SK-MEL-5 (cell line): ENCODE measurements at places on chromosomes 6 and 20.
A peak's percentile ranks its signal among the peaks of the same experiment; 100 is the strongest.

DNA sequence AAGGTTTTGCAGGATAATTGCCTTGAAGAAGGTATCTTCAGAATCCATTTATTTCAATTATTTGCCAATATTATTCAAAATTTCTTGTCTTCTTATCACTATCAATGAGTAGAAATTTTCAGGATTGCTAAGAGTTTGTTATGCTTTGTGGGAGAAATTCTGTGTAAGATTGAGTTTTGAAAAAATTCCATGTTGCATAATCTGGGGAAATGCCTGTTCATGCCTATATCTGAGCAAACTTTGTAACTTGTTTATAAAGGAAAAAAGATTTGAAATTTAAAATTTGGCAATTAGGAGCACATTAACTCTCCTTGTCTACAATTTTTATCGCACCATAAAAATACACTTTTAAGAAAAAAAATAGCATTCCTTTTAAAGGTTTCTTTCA, 39.8 kb upstream of the EDN1 start:
- no peak for DNase-seq

DNA sequence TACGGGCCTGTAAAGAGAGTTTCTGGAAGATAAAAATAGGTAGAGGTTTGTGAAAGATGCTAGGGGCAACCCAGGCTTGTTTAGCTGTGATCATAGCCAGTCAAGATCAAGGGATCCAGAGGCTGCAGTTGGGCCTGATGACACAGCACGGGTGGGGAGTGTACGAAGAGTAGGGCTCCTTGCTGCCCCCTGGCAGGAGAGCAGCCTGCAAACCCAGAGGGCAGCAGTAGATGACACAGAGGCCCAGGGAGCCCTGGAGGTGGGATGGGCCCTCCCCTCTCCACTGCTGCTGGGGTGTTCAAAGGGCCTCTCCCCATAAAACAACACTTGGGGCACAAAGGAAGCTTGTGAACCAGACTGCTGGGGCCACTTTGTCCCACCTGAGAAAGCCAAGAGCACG, 47.2 kb downstream of the VEGFA start:
- DNase-seq: peak; percentile 58

GRCh38 chr6:5705252-5705651, 301.5 kb downstream of the NRN1 start:
- no peak for DNase-seq

DNA sequence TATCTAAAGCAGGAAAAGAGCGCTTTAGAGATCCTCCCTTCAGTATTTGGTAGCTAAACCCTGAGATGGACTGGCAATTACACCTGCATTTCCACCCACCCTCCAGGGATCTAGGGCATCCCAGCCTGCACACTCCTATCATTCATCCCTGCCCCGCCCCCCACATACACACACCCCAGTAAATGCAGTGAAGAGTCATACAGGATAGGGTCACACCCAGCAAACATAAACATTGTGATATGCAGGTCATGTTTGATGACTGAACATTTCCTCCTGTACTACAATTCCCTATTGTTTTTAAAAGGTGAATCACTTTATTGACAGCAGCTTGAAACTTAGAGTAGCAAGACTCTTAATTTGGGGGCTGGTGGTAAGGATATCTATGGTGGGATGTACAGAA, 112.9 kb downstream of the FOXO3 start:
- DNase-seq: no peak

DNA sequence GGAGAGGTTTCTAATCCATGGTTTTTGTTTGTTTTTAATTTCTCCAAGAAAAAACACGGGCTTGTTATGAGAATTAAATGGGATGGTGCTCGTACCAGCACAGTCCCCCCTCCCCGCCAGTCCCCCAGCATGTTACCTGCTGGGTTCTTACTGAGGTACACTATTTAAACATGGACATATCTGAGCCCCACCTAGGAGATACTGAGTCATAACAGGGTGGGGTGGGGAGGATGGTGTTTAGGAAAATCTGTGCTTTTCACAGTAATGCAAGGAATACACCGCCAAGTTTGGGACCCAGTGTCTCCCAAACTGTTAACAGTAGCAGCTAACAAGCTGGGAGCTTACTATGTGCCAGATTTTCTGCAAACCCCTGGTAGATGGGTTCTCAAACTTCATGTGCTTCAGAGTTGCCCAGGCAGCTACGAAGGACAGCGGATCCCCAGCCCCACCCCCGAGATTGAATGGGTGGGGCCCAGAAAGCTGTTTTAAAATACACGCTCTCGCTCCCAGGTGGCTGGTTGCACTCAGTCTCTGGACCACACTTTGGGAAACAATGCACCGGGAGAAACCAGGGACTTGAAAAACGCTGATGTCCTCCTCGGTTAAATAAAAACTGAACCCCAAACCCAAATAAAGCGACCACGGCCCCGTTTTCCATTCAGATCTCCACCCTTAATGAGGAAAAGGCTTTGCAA, 995 bp downstream of the ZFP64 start:
- DNase-seq: peak; percentile 54

DNA sequence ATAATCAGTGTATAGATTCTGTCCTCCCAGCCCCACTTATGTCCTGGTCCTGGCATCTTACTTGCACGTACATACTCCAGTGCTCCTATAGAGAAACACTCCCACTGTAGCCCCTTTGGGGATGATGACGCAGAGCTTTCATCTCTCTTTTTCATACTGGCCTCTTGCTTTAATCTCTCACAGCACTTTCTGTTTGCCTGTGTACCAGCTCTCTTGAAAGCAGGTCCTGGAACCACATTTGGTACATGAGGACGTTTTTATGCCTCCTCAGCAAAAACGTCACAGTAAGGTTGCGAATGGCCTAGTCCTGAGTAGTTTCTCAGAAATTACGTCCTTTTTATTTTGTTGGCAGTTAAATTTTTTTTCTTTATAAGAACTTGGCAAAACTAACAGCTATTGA, 10.8 kb downstream of the L3MBTL3 start:
- DNase-seq: no peak

DNA sequence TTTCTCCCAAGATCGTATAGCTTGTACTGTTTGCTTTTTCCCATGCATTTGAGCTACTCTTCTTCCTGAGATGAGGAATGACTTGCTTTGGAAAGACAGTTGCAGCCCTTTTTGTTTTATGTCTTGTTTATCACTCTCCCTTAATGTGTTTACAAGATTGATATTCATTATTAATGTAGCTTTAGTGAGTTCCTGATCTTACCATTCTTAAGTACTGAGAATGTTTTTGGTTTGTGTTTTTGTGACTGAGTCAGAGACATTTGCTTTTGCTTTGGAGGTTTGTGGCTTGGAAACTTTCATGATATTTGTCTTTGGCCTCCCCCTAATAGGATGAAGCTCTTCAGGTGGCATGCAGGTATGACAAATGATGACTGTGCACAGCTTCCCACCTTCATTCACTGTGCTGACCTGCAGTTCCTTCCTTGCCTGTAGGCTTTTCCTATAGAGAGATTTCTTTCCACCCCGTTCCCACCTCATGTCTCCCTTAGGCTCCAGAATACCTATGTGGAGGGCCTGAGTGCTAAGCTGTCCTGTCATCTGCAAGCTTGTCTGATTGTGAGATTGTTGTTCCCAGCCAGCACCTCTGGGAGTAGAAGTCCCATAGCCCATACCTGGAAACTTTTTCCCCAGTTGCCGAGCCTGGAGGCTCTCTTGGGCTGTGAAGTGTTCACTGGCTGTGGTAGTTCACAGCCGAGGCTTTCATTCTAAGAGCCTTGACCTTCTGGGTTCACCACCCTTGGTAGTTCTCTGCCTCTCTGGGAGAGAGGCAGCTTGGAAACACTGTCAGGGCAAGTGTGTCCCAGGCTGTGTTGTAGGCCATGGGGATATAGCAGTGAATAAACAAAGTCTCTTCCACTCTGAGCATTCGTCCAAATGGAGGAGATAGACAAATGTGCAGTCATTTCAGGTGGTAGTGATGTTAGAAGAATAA, 27.1 kb downstream of the CDS2 start:
- DNase-seq: no peak

DNA sequence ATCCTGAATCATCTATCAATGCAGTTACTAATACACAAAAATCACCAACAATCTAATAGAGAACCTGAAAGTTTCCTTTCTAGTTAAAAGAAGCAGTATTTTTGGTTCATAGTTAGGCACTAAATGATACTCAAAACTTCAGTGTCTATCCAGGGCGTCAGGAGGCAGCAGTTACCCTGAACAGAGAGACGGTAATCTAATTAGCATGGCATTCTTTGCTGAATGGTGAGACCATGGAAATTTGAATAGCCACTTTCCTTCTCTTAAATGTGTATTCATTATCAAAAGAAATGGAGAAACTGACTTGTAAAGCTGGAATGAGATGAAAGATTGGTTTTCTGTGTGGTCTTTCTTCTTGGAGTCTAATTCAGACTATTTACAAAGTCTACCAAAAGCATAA, 146.6 kb upstream of the BMP5 start:
- peak; percentile 20 for DNase-seq

GRCh38 chr6:72987301-72987700, 238.0 kb downstream of the KHDC1L start:
- DNase-seq: no peak

- DNase-seq: no peak
These were observed 123.5 kb downstream of the GRM4 start for GRCh38 chr6:34022250-34022872.

GRCh38 chr20:51493346-51493791, 49.1 kb downstream of the NFATC2 start:
- DNase-seq: no peak

DNA sequence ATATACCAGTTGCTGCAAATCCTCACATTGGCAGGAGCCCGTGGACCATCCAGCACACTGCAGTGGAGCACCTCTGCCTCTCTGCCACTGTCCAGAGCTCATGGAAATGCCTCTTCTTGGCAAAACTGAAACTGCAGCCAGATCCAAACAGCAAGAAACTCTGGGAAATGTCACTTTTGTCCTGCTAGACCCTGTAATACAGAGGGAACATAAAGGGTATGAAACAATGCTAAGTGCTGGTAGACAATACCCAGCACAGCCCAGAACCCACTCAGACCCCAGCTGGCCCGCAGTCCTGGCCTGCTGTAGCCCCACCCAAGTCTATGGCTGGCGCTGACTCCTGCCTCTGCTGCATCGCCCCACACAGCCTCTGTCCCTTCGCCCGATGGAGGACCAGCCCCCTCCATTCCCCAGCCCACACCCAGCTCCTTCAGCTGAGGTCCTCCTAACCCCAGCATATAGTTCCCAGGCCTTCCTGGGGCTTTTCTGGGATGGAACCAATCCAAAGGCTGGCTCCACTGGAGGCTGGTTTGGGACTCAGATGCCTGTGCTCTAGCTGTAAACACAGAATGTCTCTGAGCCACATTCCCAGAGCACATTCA, 242.5 kb downstream of the LRFN2 start:
- DNase-seq: no peak

DNA sequence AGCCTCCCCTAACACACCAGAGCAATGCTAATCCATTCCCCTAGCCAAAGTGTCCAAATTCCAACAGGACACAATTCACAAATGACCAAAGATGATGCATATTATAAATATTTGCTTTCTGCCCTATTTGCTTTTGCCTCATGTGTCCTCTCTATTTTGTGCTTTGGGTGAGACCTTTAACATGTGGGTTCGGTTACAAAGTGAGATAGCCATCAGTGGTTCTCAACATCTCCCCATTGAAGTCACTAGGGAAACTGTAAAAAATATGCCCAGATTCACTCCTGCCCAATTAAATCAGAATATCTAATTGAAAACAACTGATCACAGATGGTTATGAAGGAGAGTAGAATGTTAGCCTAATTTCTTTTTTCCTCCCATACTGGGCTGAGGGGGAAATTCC, 159.2 kb downstream of the MTFR2 start:
- DNase-seq: no peak

DNA sequence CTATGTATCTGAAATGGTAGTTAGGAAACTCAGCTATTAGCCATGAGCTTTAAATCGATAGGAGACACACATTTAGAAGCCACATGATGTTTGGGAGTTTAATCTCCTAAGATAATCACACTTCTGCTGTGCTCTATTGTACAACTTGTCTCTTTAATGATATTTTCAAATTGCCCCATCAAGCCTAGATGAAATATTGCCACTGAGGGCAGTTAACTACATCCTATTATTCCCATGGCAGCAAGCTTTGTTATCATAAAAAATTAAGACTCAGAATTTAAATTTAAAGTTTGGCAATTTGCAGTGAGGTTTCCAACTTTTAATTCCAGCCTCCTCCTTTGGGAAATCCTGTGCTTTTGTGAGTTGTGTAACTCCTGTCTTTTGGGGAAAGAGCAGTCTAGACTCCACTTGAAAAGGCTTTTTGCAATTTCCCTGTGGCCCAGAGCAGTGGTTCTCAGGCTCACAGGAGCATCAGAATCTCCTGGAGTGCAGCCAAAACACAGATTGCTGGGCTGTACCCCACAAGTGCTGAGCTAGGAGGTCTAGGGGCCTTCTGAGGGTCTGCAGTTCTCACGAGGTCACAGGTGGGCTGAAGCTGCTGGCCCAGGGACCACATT, 792.4 kb downstream of the QKI start:
- DNase-seq: no peak

DNA sequence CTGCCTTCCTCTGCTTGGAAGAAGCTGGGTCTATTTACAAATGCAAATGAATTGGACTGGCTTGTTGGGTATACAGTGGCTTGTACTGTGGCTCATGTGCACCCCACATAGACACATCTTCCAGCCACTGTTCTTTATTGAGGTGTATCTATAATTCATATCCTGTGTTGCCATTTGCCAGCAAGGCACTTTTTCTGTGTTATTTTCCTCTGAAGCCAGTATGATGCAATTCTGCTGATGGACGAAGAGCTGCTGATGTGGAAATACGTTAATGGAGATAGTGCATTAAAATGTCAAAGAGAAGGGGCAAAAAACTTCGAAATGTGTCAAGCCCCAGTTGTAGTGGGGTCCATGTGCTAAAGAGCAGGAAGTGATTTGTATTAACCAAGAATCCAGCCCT, 167.5 kb downstream of the TMEM242 start:
- no peak for DNase-seq

DNA sequence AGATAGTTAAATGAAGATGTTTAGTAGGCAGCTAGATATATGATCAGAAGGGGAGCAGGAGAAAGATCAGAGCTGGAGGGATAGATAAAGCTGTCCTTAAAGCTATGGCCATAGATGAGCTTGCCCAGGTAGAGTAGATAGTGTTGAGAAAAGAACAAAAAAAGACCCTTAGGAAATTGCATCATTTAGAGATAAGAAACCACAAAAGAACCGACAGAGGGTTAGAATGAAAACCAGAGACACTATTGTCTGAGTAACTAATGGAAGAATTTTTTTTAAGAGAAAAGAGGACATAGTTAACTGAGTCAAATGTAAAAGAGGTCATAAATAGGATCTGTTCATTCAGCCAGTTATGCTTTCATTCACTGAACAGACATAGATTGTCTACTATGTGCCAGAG, 101.8 kb downstream of the TNFAIP3 start:
- DNase-seq: no peak

- DNase-seq: no peak
These were observed 23.1 kb downstream of the ALDH5A1 start for GRCh38 chr6:24517659-24518543.

GRCh38 chr6:305371-306206, 13.3 kb downstream of the DUSP22 start:
- DNase-seq: no peak

GRCh38 chr6:35426074-35426473, 26.1 kb upstream of the FANCE start:
- no peak for DNase-seq

- DNase-seq: no peak
These were observed 151.2 kb downstream of the ELOVL4 start for GRCh38 chr6:79796197-79796596.

- no peak for DNase-seq
These were observed 67.4 kb downstream of the AIG1 start for GRCh38 chr6:143127941-143128680.

- no peak for DNase-seq
These were observed 63.4 kb upstream of the PIM1 start for GRCh38 chr6:37106554-37106953.
